Right renal pelvis (tissue), 4 donors: ENCODE measurements at places on chromosomes 12 and 14.

GRCh38 chr12:124921200-124922031 lies 7.0 kb upstream of the UBC start:
- DNase-seq, result no peak

DNA sequence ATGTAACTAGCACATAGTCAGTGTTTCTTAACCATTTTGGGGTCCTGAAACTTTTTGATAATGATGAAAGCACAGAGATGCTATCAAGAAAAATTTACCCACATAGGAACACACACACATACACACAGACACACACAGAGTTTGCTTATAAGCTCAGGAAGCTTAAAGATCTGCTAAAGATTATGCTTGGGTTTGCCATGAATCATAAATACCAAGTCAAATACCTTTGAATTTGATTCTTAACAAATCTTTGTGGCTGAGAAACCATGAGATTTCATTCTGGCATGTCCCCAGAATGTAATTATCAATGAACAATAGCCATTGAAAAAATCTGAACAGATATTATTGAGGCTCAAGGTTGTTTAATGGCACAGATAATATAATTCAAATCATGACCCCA lies 89.2 kb downstream of the NTS start:
- DNase-seq, result no peak

GRCh38 chr14:55577229-55577628 lies 2.8 kb upstream of the KTN1 start:
- no peak for DNase-seq

DNA sequence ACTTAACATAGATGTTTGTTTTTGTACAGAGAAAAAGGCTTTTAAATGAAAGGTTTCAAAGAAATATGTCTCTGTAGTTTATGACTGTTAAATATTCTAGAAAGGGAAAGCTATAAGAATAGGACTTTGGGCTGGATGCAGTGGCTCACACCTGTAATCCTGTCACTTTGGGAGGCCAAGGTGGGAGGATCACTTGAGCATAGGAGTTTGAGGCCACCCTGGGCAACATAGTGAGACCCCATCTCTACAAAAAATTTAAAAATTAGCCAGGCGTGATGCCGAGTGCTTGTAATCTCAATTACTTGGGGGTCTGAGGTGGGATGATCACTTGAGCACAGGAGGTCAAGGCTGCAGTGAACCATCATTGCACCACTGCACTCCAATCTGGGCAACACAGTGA lies 11.4 kb downstream of the GPX2 start:
- no peak for DNase-seq

- no peak for DNase-seq
These were observed 93.1 kb upstream of the HIF1A start for GRCh38 chr14:61602003-61602732.

DNA sequence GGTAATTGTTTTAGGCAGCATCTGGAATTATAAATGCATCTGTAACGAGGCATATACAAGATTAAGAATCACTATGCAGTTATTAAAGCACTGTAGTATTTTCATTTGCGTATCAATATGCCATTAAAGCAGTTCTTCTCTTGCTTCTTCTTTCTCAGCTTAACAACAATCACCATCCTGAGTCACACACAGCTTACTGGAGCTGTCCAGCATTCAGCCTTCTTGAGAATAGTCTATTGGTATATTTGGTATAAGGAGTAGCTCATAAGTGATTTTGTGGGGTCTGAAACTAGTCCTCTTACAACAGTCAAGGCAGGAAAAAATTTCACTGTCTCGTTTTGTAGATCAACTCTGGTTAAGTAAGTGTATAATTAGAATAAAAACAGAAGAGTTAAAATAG lies 523.0 kb upstream of the FOXG1 start:
- DNase-seq, result no peak
